ENCODE measurements at places on chromosomes 1 and 21. TPM values are rescaled to one million over a fixed set of nuclear protein-coding genes. Genes with fewer than 3 reads are reported as not detected.

GRCh38 chr1:90336552-90337324, 341.8 kb downstream of the ZNF326 start:
- no peak overlapping the region for H3K27ac ChIP-seq
- H3K4me1 ChIP-seq = no peaks in the 10 kb centered on the region
- H3K27me3 ChIP-seq = no peaks in the 10 kb centered on the region
- DNase-seq = no peak

GRCh38 chr1:100942304-100943046, 46.6 kb downstream of the SLC30A7 start:
- DNase-seq = no peak
- no peaks in the 10 kb centered on the region for H3K4me1 ChIP-seq

DNA sequence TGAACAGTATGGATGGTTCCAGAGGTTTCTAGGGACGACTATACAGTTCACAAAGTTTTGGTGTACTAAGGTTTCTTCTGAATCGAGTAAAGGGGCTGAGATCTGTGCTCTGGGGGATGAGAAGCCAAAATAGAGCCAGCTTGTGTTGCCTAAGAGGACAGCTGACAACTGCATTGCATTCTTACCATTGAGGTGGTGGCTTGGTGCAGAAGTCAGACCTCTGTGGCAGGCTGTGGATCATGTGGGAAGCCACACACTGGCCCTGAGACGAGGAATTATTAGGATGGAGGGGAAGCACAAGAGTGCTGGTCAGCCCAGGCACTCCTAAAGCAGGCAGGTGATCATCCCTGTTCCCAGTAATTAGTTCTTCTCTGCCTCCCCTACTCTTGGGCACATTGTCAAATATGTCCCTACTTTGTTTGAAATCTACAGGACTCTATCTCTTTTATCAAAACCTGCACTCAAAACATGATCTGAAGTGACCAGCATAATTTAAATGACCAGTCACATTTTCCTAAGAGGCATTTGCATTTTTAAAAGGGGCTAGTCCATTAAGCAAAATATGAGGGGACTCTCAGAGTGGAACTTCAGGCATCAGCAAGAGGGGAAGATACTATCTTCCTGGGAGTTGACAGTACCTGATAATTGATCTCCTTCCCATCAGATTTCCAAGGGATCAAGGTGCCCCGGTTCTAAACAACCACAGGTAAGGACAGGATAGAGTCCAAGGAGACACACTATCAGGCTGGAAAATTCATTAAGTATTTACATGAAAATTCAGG, at the start of gene FCRLB:
FCRLB (plus strand) TSS at position 589 of the 782 bp plus-strand sequence. CDS start 1,129 bp downstream, outside the sequence.
- H3K27ac ChIP-seq = no peak within 1 kb of the TSS
- H3K36me3 ChIP-seq = no peaks in the 10 kb centered on the region
- DNase-seq = no peak
- peaks cover 53% of the 10 kb centered on the region for H3K4me1 ChIP-seq

The PLA2G2C gene
- not detected for total RNA-seq

The KRTAP7-1 gene
- total RNA-seq = not detected

Data from GM12878 (cell line).